ENCODE measurements at places on chromosomes 2 and 18.

DNA sequence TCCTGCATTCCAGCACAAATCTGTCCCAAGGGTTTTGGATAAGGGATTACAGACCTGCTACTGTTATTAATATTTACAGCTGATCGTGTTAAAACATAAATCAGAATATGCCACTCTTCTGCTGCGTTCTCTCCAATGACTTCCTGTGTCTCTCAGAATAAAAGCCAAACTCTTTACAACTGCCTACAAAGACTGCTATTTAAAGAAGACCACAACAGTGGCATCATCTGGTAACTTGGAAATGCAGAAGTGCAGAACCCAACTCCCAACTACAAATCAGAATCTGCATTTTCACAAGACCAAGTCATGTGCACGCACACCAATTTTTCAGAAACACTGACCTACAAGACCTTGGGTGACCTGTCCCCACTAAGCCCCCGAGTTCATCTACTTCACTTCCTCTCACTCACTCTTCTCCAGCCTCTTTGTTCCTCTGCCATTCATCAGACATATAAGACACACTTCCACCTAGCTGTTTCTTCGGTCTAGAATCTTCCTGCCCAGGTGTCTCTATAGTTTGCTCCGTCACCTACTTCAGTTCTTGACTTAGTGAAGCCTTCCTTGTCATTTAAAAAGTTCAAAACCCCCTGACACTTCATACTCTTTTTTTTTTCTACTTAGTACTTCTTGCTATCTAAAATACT, 36.0 kb downstream of the CHN1 start:
- no peak for DNase-seq

DNA sequence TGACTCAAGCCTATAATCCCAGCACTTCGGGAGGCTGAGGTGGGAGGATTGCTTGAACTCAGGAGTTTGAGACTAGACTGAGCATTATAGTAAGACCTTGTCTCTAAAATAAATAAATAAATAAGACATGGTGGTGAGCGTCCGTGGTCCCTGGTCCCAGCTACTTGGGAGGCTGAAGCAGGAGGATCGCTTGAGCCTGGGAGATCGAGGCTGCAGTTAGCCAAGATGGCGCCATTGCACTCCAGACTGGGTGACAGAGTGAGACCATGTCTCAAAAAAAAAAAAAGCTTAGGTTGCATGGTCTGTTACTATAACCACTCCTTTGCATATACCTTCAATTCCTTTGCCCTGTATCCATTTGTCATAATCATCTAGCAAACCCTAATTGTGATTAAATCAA, 3.7 kb downstream of the CYP20A1 start:
- DNase-seq: no peak

DNA sequence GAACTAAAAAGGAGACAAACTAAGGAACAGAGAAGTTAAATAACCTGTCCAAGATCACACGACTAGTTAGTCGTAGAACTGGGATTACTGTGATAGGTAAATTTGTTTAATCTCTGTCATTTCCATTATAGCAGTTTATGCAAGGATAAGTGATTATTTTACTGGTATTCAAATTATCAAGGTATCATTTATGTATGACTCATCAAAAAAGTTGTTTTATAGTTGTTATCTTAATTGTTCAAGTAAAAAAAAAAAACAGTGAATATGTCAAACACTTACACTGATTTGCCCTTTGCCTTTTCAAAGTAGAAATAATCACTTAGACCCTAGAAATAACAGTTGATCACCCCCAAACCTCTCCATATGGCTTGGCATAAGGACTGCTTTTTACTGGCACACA, 173.6 kb downstream of the RIT2 start:
- no peak for DNase-seq

- DNase-seq: no peak
Observed at GRCh38 chr2:241061275-241061674, 40.8 kb downstream of the MTERF4 start.

DNA sequence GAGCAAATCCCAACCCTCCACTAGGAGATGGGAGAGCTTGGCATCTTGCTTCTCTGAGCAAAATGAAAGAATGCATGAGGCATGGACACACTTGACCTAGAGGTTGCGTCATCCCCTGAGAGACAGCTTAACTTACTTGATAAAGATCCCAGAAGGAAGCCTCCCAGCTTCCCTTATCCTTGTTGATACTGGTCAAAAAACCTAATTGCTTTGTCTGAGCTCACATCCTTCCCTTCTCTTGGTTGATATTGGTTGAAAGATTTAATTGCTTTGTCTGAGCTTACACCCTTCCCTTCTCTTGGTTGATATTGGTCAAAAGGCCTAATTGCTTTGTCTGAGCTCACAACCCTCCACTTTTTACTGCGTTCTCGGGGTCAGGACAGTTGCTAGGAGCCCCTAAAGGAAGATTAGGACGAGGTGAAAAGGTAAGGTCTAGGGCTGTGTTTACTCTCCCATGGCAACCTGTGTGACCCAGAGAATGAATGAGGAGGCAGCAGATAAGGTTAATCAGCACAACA, 12.2 kb upstream of the BOD1L2 start:
- no peak for DNase-seq

Measured in cerebellar nuclear complex (tissue), 1 donor.